ENCODE measurements at places on chromosomes 7 and 10.

DNA sequence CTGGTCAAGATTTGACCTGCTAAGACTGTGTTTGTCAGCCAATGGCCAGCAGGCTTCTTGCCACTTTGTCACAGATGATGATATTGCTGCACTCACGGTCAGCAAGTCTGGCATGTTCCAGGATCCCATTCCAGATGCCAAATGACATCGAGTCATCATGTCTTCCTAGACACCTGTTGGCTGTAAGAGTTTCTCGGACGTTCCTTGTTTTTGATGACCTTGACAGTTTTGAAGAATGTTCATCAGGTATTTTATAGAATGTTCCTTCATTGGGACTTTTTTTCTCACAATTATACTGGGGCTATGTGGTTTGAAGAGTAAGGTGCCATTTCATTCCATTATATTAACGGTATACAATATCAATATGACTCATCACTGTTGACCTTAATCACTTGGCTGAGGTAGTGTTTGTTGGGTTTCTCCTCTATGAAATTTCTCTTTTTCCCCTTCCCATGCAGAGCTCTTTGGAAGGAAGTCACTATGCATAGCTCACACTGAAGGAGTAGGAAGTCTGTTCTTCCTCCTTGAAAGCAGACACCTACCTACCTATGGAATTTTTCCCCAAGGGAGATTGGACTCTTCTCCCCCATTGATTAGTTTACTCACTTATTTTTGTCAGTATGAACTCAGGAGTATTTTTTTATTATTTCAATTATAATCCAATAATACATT is 31.6 kb downstream of the HECW1 start:
- no peak for DNase-seq

GRCh38 chr7:15557186-15557585 is 4.6 kb downstream of the AGMO start:
- no peak for DNase-seq

- no peak for DNase-seq
These were observed 900 bp downstream of the CDHR1 start for GRCh38 chr10:84195044-84195830.

- no peak for DNase-seq
These were observed 323.3 kb downstream of the CRPPA start for GRCh38 chr7:16098058-16098457.

DNA sequence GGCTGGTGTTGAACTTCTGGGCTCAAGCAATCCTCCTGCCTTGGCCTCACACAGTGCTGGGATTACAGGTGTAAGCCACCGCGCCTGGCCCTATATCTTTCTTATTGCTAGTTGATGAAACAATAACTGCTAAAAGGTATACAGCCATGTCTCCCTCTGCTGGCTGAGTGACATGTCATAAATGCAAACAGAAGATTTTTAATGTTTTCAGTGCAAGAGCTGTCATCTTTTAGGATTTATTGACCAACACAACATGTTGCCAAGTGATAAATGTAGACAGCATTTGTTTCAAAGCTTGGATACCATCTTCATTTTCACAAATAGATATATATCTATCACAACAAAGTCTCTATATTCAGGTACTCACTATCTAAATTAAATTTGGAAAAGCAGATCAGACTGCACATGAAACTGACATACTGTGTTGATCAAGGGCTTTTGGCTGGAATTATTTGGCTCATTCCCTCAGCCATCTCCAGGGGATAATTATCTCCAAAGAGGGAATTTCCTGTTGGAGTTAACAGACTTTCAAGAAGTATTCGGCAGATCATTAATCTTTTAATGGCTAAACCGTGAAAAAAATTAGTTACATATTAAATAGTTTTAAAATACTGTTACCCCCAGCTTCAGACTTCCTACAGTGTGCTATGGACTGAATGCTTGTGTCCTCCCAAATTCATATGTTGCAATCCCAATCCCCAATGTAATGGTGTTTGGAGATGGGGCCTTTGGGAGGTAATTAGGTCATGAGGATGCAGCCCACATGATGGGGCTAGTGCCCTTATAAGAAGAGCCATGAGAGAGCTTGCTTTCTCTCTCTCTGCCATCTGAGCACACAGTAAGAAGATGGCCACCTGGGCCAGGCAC is 41.3 kb upstream of the SRPK2 start:
- peak; percentile 50 for DNase-seq

All from left renal pelvis (tissue), 4 donors.